ENCODE measurements at places on chromosomes 3 and 15.

DNA sequence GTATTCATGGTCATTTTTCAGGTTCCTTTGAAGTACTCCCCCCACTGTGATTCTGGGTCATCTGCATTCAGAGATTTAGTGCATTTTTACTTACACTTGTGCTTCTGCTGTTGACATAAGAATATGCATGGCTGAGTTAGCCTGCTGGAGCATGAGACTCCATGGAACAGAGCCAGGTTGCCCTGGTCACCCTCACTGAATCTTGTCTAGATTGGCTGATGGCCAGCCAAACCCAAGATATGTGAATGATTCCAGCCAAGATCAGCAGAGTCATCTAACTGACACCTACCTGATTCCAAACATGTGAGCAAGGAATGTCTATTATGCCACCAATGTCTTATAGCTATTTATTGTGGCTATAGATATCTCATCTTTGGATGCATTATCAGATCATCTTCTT is 25.1 kb downstream of the DTWD1 start:
- DNase-seq: peak; percentile 78

DNA sequence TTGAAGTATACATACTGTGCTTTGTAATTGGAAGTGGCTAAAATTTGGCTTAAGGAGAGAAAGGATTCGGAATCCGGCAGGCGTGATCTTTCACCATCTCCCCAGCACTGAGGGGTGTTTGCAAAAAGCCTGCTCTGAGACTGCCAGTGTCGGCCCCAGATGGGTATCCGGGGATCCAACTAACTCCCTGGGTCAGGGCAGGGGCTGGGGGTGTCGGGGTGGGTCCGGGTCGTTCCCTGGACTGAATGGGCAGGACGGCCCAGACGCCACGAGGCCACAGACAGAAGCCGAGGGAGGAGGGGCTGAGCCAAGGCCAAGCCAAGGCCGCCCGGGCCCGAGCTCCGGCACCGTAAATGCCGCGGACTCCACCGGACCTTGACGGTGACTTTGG is 349 bp downstream of the PPIB start:
- DNase-seq: no peak

DNA sequence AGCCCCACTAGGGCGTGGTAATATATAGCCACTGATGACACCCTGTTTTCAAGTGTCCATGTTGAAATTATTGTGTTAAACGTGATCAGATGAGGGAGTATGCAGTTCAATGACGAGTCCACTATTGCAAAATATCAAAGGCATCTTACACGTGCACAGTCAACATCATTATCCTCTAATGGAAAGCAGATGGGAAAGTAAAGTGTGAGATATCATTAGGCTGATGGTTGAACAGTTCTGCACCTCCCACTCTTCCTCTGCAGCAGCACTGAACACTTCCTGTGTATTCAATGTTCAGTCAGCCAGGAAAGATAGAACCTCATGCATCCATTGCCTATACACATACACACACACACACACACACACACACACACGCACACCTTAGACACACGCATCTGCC is 431.8 kb upstream of the CCDC54 start:
- no peak for DNase-seq

- no peak for DNase-seq
Measured at GRCh38 chr15:67750371-67750770, 74.9 kb upstream of the SKOR1 start.

DNA sequence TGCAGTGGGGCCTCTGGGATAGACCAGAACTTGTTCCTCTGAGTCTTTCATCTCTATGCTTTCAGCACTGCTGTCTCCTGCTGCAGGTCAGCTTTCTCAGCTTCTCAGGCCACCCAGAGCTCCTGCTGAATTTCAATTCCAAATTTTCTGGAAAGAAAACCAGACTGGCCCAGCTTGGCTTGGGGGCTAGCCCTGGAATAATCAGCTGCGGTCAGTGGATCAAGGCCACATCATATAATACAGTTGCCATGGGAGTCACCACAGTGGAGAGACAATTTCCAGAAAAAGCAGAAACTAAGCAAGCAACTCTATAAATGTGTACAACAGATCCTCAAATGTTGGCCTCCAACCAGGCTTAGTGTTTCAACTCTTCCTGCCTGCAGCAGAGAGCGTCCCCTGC is 91.1 kb upstream of the SLC24A5 start:
- DNase-seq: no peak

DNA sequence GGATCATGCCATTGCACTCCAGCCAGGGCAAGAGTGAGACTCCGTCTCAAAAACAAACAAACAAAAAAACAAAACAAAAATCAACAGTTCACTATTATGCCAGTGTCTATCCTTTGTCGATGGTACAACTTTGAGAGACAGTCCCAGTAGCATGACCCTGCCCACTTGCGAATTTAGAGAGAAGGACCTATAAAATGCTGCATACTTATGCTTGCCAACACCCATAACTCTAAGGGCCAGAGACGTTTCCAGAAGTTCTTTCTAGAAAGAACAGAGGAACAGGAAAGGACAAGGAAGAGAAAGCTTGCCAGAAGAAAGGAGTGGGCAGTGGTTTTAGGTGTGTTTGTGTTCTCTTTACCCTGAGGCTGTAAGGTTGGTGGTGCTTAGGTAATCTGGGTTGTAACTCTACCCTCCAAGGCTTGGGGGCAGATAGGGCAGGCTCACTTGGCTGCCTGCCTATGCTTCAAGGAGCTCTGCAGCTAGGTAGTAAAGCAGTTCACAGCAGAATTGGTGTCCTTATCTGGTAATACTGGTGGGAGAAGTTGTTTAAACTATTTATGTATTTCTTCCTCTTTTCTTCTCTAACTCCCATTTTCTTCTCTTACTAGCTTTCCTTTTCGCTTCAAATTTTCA is 50.6 kb upstream of the SPPL2A start:
- peak; percentile 7 for DNase-seq

GRCh38 chr15:64751464-64751863 is 23.9 kb downstream of the RBPMS2 start:
- no peak for DNase-seq

DNA sequence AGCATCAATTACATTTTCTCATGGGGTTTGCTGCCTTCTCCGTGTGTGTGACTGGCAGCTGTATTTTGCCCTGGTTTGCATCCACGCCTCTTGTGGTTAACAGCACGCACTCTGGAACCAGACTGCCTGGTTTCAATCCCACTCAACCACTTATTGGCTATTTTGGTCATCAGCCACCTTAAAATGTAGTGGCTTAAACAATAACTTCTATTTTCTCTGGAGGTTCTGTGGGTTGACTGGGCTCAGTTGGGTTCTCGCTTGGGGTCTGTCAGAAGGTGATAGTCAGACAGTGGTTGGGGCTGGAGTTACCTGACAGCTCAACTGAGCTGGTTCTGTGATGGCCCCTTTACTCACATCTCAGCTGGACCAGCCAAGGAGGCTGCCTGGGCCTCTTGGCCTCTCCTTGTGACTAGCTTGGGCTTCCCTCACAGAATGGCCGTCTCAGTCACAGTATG is 36.8 kb downstream of the EHD4 start:
- DNase-seq: no peak

GRCh38 chr15:89361451-89362202 is 27.0 kb upstream of the POLG start:
- DNase-seq: no peak

GRCh38 chr15:82849556-82850512 is 40.4 kb downstream of the WHAMM start:
- no peak for DNase-seq

DNA sequence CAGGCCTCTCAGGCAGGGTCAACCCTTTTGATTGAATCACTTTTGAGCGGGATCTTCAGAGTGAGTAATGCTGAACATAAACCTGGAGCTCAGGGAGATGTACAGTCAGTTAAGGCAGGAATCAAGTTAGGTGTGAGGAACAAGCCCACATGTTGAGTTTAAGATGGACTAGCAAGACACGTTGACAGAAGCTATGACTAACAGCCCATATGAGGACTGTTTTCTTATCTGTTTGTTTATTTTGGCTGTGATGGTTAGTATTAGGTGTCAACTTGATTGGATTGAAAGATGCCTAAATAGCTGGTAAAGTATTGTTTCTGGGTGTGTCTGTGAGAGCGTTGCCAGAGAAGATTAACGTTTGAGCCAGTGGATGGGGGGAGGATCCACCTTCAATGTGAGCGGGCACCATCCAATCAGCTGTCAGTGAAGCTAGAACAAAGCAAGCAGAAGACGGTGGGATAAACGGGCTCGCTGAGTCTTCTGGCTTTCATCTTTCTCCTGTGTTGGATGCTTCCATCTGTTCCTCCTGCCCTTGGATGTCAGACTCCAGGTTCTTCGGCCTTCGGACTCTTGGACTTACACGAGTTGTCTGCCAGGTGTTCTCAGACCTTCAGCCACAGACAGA is 232.3 kb upstream of the STAC start:
- no peak for DNase-seq

GRCh38 chr3:12729051-12729651 is 29.9 kb downstream of the TMEM40 start:
- DNase-seq: no peak

GRCh38 chr3:151875759-151876158 is 2.3 kb downstream of the SUCNR1 start:
- DNase-seq: no peak

DNA sequence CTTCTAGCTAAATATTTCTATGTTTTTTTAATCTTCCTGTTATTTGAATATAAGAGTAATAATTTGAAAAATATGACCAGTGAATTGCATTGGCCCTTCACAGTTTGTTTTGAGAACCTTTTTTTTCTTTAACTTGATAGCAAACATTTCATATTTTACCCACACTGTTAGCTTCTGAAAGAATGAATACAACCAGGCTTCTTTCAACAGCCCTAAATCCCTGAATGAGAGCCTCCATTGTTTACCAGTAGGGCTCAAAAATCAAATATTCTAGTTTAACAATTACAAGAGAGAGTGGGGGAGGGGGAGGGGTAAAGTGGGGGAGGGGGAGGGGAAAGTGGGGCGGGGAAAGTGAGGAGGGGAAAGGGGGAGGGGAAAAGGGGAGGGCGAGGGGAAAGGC is 14.5 kb upstream of the TOP2B start:
- DNase-seq: no peak

DNA sequence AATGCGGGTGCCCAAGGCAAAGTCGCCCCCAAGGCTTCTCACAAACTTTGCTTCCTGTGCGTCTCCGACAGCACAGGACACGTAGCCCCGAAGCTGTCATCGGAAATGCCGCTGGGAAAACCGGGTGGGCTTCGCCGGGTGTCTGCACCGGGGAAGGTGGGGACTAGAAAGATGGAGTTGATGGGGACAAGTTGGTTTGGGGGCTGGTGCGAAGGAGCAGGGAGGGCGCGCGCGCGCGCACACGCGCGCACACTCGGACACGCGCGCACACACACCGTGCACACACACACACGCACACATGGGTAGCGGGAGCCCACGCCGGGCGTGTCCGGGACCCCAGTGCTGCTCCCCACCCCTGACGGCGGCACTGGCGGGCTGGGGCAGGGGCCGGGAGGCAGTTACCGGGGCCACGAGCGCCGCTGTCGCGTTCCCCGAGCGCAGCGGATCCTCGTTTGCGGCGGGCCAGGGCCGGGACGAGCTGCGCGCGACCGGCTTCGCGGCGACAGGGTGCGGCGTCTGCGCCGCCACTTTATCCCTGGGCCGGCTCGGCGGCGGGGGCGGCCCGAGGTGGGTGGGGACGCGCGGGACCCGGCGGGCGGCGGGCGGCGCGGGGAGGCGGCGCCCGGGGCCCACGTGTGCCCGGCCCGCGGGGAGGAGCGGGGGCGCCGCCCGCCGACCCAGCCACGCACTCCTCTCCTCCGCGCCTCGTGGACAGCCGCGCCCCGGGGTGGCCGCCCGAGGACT is 539 bp upstream of the MGLL start:
- DNase-seq: no peak

- DNase-seq: no peak
Measured at GRCh38 chr3:140809316-140809715, 131.5 kb downstream of the TRIM42 start.

DNA sequence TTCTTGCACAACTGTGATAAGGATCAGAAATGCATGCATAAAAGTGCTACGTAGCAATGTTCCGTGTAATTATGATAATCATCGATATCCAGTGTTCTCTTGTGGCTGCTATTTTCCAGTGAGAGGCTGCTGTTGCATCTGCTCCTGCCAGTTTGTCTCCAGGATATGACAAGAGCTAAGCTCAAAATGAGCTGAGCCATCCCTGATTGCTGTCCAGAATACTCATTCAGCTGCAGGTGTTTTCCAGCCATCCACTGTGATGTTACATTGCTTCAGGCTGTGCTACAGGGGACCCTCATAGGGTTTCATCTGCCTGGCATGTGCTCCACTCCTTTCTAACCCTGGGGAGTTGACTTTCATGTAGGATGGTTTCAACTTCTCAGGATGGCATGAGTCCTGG is 976.0 kb downstream of the ROBO1 start:
- DNase-seq: no peak

DNA sequence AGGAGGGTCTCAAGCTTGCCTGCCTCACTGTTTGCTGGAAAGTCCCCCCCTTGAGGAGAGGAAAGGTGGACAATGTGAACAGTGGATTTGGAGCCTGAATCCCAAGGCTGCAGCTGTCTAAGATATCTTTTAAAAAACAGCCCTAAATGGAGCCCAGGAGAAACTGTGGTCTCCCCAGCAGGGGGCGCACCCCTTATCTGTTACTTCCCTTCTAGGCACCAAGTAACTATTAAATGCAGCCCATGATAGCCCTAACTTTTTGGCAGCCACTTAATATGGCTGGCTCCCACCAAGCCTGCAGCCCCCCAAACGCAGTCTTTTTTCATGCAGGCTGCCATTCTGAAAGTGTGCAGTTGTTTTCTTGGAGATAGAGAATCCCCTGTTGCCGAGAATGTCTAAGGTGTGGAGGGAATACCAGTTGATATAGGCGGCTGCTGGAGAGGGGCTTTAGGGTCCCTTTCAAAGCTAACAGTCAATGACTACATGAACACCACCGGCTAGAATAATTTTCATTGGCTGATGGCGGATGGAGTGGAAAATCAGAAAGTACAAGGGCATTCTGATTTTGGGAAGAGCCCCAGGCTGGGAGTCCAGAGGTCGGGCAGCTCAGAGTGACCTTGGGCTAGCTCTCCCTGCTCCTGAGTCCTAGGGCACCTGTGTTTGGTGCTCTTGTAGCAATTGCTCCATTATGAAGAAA is 1.3 kb downstream of the RHCG start:
- no peak for DNase-seq

DNA sequence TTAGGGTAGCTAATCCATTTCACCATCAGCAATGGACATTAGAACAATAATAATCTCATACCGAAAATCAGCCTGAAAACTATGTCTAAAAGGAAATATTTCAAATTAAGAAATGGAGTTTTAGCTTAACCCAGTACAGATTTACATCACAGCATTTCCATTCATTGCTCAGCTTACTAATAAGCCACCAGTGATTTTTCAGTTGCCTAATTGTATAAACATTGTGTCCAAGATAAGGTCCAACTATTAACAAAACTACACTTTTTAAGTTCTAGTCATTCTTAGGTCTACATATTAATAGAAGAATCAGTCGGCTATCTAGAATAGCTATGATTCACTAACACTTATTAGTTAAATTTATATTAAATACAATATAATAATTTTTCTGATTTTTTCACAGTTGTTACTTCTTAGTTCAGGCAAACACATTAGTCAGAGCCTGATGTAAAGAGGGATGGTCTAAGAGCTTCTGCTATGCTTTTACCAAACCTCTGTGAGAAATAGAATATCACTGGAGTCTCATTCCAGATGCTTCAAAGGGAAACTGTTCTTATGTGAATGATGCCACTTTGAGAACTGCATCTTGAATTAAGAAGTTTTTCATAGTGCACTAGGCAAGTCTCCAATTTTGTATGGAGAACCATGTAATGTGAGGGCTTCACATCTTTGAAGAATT is 74.1 kb downstream of the CMSS1 start:
- no peak for DNase-seq

- DNase-seq: no peak
Measured at GRCh38 chr15:69758291-69758771, 305.7 kb downstream of the RPLP1 start.

Data from DMS79 (cell line).